Hematopoietic multipotent progenitor cell treated with erythropoietin and hydrocortisone succinate and interleukin-3 and kit ligand, for 15 days (in vitro differentiated cells): ENCODE measurements at places on chromosomes 12 and 14.

- DNase-seq: no peak
Observed at GRCh38 chr14:69034612-69035262, 55.6 kb upstream of the ACTN1 start.

DNA sequence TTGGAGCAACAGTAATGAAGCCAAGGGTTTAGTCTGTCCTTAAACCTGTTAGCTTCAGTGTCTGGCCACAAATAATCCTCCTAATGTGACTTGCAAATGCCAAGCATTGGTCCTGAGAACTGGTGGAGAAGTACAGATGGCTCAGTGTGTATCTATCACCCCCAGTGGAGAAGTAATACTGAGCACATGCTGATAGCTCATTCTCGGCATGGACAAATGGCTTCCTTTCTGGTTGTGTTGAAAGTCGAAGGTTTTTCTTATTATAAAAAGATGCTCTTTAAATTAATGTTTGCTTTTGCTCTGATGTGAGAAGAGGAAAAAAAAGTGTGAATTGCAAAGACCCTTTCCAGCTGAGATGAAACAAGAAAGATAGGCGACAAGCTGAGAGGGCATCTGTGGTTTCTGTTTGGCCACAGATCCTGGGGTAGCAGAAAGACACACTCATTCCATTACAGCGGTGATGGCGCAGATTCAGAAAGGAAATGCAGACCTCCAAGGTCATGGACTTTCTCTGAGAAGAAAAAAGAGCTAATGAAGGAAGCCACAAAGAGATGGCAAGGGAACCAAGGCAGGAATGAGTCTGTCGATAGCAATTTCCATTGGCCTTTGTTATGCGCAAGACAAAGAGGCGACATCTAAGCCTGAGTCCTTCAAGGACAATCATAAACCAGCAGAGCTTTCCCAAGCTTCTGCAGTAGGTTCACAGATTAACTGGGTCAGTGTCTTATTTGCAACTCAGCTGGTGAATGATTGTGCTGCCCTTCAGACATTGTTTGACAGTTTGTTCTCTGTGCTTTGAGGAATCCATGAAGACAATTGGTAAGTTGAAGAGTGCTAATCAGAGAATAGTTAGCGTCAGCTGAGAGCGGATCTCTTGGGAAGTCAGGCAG is 155.5 kb upstream of the RGS6 start:
- DNase-seq: no peak

DNA sequence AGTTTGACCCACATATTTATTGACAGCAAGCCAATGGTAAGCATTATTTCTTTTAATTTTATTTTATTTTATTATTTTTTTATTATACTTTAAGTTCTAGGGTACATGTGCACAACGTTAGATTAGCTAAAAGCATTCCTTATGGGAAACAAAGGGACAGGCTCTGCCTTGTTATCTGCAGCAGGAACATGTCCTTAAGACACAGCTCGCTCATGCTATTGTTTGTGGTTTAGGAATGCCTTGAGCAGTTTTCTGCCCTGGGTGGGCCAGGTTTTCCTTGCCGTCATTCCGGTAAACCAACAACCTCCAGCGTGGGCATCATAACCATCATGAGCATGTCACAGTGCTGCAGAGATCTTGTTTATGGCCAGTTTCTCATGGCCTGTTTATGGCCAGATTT is 370.2 kb downstream of the TMEM117 start:
- DNase-seq: no peak

- DNase-seq: no peak
Observed at GRCh38 chr14:38202444-38203191, 5.1 kb upstream of the SSTR1 start.

DNA sequence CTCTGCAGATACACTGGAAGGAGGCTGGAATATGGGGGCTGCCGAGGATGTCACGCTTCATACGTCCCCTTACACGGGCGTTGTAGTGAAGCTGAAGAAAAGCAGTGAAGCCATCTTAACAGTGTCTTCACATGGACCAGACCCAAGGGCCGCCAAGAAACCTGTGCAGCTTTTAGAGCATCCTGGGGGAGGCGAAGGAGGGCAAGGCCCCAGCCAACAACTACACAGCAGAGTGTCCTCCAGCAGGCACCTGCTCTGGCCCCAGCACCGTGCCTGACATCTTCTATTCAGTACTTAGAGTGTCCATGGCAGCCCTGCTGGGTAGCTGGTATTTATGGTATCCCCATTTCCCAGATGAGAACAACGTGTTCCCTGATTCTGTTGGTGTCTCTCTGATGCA is 48.9 kb upstream of the RIN3 start:
- DNase-seq: no peak

- no peak for DNase-seq
Observed at GRCh38 chr14:55546212-55546874, 33.7 kb upstream of the KTN1 start.

DNA sequence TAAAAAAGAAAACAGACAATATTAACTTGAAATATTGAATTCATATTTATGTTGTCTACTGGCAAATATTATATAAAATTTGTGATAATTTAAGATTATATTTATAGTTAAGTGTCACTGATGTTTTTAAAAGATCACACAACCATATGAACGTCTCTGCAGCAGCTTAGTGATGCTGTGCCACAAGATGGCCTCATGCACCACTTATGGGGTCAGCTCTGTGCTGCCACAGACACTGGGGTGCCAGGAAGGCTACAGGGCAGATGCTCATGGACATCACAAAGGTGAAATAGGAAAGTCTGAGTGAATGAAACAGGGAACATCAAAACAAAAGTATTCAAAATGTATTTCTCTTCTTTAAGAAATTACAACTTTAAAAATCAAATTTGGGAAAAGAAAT is 13.1 kb downstream of the ATXN3 start:
- peak; percentile 25 for DNase-seq

GRCh38 chr12:13373803-13374202 is 177.3 kb downstream of the EMP1 start:
- DNase-seq: no peak

GRCh38 chr12:53093777-53094393 is 3.6 kb upstream of the IGFBP6 start:
- no peak for DNase-seq

- no peak for DNase-seq
Observed at GRCh38 chr14:102923925-102924486, 1.5 kb downstream of the AMN start.

DNA sequence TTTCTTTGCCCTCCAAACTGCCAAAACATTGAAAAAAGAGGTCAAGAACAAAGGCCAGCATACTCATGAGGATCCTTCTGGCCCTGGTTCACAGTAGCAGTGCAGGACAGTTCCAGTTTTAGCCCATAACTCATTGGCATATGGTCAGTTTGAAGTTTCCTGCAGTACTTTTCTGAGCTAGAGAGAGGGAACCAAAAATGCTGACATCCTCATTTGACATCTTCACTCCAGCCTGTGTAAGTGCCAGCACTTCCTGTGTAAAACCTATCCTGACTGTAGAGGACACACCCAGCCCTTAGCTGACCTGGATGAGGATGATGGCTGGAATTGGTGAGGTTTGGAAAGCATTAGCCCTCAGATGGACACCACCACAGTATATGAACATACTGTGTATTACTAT is 84.1 kb downstream of the FGD4 start:
- no peak for DNase-seq

- no peak for DNase-seq
Observed at GRCh38 chr12:77248036-77248435, 182.7 kb upstream of the E2F7 start.

DNA sequence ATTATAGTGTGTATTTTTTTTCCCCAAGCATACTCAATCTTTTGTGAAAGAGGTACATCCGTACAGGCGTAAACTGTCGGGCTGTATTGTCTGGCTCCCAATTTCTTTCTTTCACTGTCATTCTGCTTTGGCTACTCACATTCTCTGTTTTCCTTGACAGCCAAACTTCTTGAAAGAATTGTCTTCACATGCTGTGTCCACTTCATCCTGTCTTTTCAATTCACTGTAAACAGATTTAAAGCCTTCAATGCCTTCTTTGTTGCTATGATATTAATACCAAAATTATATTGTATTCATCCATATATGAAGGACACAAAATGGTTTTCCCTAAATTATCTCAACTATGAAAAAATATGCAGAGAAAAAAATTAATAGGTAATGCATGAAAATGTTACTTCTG is 6.0 kb upstream of the ATP23 start:
- DNase-seq: peak; percentile 14

GRCh38 chr14:77790566-77791224 is 9.2 kb upstream of the ADCK1 start:
- no peak for DNase-seq

GRCh38 chr12:93191423-93191822 is 186.3 kb upstream of the NUDT4 start:
- no peak for DNase-seq

GRCh38 chr14:42664190-42664589 is 1057.5 kb downstream of the LRFN5 start:
- no peak for DNase-seq

- DNase-seq: no peak
Observed at GRCh38 chr14:24236689-24237462, 4.1 kb downstream of the GMPR2 start.

GRCh38 chr12:128268379-128268995 is 1.5 kb downstream of the TMEM132C start:
- no peak for DNase-seq

DNA sequence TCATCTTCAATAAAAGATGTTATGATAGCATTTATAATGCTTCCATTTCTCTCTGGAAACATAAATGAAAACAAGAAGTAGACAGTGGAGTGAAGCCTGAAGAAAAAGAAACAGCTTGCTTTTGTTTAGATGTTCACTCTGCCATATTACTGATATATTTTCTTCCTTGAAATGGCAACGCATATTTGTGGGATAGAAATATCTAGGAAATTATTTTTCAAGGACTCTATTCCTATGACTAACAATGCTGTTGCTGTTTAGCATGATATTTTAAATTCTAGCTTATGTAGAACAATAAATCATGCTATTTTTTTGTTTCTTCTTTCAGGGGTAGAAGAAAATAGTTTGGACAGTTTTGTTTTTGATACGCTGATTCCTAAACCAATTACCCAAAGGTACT is 359.0 kb downstream of the NAV3 start:
- DNase-seq: no peak

- no peak for DNase-seq
Observed at GRCh38 chr12:77782034-77782433, 48.7 kb upstream of the NAV3 start.

DNA sequence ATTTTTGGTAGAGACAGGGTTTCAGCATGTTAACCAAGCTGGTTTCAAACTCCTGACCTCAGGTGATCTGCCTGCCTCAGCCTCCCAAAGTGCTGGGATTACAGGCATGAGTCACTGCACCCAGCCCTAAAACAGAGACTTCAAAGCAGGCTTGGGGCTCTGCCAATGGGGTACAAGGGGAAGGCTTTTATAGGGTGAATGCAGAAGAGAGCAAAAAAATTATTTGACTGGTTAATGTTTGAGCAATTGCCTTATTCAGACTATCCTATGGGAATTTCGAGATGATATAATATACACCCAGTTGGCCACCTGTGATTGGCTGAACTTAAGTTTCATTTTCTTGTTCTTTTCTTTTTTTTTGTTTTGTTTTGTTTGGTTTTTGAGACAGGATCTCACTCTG is 31.5 kb upstream of the ACTN1 start:
- DNase-seq: no peak

DNA sequence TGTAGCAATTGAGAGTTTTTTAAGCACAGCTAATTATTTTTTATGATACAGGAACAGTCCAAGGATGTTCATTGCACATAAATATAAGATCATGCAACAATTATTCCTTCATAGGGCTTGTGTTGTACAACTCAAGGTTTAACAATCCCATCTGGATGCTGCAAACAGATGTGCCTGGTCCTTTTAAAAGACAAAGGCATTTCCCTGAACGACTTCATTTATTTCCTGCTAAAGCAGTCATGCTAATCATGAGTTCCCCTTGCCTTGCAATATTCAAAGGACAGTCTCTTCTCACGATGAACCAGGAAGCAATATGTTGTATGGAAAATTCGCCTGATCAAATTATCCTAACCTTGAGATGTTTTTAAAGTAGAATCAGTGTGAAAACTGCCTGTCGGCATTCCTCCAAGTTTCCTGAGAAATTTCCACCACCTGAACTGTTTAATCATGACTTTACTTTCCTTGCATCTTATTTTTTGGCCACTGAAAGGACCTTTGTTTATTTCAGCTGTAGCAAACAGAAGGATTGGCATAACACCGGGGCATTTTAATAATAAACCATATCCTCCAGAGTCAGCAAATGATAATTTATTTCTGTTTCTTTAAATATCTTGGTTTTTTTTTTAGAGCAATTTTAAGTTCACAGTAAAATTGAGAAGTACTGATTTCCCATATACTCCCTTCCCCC is 33.9 kb upstream of the TSPAN8 start:
- DNase-seq: no peak

GRCh38 chr14:22849212-22849819 is 12.9 kb downstream of the MMP14 start:
- DNase-seq: no peak

GRCh38 chr12:15987696-15988095 is 76.6 kb downstream of the DERA start:
- DNase-seq: no peak

- no peak for DNase-seq
Observed at GRCh38 chr12:57779736-57780135, 2.9 kb upstream of the TSFM start.

- no peak for DNase-seq
Observed at GRCh38 chr12:64299628-64300027, 77.5 kb upstream of the KICS2 start.

- no peak for DNase-seq
Observed at GRCh38 chr12:126685636-126686035, 1581.3 kb upstream of the TMEM132C start.

- no peak for DNase-seq
Observed at GRCh38 chr12:113891167-113891692, 74.9 kb downstream of the RBM19 start.

GRCh38 chr12:93426412-93426805 is 15.3 kb downstream of the UBE2N start:
- no peak for DNase-seq

DNA sequence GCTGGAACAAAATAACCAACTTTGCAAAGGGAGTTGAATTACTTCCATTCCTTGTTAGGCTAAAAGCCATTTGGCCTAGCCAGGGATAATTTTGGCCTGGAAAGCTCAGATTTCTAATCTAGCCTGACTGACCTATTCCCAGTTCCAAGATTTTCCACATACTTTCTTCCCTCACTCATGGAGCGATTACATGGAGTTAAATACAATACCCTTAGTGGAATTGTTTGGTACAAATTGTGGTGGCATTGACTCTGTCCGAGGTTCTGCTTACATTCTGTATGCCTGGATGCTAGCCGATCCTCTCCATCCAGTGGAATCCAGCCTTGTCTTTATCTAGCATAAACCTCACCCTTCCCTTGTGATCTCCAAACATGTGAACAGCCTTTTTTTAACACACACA is 965.1 kb downstream of the DIO2 start:
- DNase-seq: no peak
